Activated naive CD8-positive, alpha-beta T cell treated with anti-CD3 and anti-CD28 coated beads for 36 hours (primary cell): ENCODE measurements at places on chromosomes 1 and 21. TPM values are rescaled to one million over a fixed set of nuclear protein-coding genes. Genes with fewer than 3 reads are reported as not detected.

Gene CDC20
- 184 TPM for total RNA-seq

Gene IGSF3
- total RNA-seq, result 0.70 TPM

Gene BRINP3
- not detected for total RNA-seq

Gene FAM72B
- total RNA-seq, result 24.6 TPM

Gene GPR153
- total RNA-seq, result 0.54 TPM

DNA sequence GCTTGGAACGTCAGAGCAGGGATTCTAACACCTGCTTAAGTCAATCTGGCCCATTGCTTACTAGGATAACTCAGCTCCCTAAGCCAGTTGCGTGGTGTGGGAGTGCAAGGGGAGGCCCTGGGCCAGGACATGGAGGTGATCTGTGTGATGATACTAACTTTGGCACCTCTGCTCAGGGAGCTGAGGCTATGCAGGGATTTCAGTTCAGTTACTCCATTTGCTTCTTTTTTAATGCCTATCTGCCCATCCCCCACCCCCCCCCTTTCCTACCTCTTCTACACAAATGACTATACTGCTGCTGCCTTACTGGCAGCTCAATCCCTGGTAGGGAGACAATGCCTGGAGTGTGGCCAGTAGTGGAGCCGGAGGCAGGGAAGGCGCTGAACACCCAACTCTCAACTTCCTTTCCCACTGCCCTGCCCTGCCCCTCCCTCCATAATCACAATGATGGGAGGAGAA is 19.5 kb downstream of the INKA2 start:
- H3K27me3 ChIP-seq, result no peaks in the 10 kb centered on the region
- H3K4me3 ChIP-seq, result no peak overlapping the region
- no peak for DNase-seq
- H3K36me3 ChIP-seq, result peaks cover 10% of the 10 kb centered on the region
- H3K4me1 ChIP-seq, result peaks cover 14% of the 10 kb centered on the region

GRCh38 chr1:162561616-162562469 is at the start of gene UAP1:
Gene UAP1, plus strand, starts transcription at chr1:162561722. Its CDS starts 4,347 bp downstream, at chr1:162566069.
- H3K36me3 ChIP-seq, result peaks cover 20% of the 10 kb centered on the region
- DNase-seq, result no peak
- peaks cover 38% of the 10 kb centered on the region for H3K4me1 ChIP-seq
- peak within 1 kb of the TSS; percentile 94 for H3K27ac ChIP-seq
- peak within 1 kb of the TSS; percentile 88 for H3K4me3 ChIP-seq

DNA sequence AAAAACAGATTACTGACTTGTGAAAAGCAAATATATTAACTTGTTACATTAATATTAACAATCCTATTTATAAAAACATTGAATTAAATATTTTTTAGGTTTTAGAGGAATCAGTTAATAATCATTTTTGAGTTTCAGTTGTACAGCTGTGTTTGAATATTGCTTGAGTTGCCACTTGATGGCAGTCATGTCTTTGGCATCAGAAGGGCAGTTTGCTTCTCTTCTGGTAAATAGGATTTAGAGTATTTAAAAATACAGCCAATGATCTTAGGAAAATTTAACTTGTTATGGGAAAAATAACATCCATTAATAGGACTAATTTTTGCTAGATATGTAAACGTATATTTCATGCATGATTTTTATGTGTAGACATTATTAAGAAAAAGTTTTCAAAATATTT is 234.1 kb downstream of the NCAM2 start:
- H3K4me3 ChIP-seq, result no peak overlapping the region
- H3K36me3 ChIP-seq, result no peaks in the 10 kb centered on the region
- no peak for DNase-seq
- no peaks in the 10 kb centered on the region for H3K4me1 ChIP-seq
- H3K27ac ChIP-seq, result no peak overlapping the region

DNA sequence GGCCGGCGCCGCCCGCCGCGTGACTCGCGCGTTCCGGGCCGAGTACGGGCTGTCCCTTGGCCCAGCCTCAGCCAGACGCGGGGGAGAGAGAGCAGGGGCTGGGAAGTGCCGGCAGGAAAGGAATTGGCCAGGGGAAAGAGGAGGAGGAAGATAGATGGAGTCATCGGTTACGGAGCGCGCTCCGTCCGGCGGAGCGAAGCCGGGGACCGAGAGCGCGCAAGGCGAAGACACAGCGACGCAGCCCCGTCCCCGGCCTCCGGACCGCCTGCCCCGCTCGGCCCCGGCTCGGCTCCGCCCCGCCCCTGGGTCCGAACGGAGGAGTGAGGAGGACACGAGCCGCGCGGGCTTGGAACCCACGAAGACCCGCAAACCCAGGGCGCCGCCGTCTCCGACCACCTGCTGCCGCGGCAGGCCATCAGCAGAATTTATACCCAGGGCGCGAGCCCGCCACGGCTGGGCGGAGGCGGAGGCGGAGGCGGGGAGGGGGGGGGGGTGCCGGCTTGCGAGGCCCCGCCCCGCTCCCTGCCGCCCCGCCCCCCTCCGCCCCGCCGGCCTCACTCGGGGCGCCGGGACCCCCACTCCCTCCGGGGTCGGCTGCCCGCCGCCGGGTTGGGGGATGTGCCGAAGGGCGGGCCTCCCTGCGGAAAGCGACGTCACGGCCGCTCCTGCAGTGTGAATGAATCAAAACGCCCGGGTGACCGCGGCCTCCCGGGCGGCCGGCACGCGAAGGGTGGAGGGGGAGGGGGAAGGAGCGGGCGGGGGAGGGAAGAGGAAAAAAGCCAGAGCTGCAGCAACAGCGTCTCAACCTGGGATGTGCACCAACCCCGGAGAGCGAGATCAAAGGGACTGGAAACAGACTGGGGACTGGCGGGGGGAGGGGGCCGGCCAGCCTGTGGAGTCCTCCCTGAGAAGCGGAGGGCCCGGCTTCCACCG is at the start of gene LHX4:
TSS of gene LHX4 (plus strand) at position 782 of the 933 bp plus-strand sequence. CDS start 266 bp downstream, outside the sequence.
- peaks cover 89% of the 10 kb centered on the region for H3K27me3 ChIP-seq
- H3K4me3 ChIP-seq, result peak within 1 kb of the TSS; percentile 69
- peak; percentile 43 for DNase-seq
- H3K4me1 ChIP-seq, result peaks cover 22% of the 10 kb centered on the region

- no peaks in the 10 kb centered on the region for H3K27me3 ChIP-seq
- no peak overlapping the region for H3K4me3 ChIP-seq
- DNase-seq, result no peak
- H3K4me1 ChIP-seq, result peaks cover 15% of the 10 kb centered on the region
Measured at GRCh38 chr1:40808444-40808843, 24.9 kb downstream of the KCNQ4 start.

DNA sequence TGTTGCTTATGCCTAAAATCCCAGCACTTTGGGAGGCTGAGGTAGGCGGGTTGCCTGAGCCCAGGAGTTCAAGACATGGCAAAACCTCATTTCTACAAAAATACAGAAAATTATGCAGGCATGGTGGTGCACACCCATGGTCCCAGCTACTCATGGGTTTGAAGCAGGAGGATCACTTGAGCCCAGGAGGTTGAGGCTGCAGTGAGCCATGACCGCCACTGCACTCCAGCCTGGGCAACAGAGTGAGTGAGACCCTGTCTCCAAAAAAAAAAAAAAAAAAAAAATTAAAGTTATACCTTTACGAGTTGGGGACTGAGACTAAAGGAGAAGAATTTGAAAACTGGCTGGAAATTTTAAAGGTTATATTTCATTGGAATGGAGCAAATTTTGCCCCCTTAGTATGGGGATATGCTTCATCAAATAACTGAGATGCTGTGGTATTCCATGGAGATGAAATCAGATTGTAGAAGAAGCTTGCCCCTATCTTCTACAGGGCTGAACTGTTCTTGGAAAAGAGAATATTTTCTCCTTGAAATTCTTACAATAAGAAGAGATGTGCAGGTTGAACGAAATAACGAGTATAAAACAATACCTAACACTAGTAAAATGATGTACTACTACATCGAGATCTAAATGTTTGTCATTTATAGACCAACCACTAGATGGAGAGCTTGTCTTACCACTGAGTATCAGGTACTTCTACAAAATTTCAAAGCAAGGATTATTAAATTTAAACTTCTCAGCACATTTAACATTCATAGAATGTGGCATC is 34.9 kb upstream of the SCYL3 start:
- no peak for DNase-seq
- H3K27me3 ChIP-seq, result no peaks in the 10 kb centered on the region
- H3K4me1 ChIP-seq, result peaks cover 5% of the 10 kb centered on the region
- no peak overlapping the region for H3K4me3 ChIP-seq
- H3K36me3 ChIP-seq, result no peaks in the 10 kb centered on the region

GRCh38 chr1:223708651-223709268 is 3.6 kb upstream of the CAPN2 start:
- no peak overlapping the region for H3K27ac ChIP-seq
- H3K4me3 ChIP-seq, result no peak overlapping the region
- H3K4me1 ChIP-seq, result peaks cover 11% of the 10 kb centered on the region
- no peaks in the 10 kb centered on the region for H3K36me3 ChIP-seq
- H3K27me3 ChIP-seq, result peaks cover 5% of the 10 kb centered on the region
- DNase-seq, result no peak

- no peaks in the 10 kb centered on the region for H3K27me3 ChIP-seq
- H3K4me3 ChIP-seq, result no peak overlapping the region
- H3K27ac ChIP-seq, result no peak overlapping the region
Measured at GRCh38 chr1:245246433-245246832, 91.6 kb downstream of the KIF26B start.

GRCh38 chr1:111334169-111334568 is 43.5 kb downstream of the CHIA start:
- H3K27ac ChIP-seq, result no peak overlapping the region
- no peak overlapping the region for H3K4me3 ChIP-seq
- H3K27me3 ChIP-seq, result no peaks in the 10 kb centered on the region
- peaks cover 6% of the 10 kb centered on the region for H3K4me1 ChIP-seq

DNA sequence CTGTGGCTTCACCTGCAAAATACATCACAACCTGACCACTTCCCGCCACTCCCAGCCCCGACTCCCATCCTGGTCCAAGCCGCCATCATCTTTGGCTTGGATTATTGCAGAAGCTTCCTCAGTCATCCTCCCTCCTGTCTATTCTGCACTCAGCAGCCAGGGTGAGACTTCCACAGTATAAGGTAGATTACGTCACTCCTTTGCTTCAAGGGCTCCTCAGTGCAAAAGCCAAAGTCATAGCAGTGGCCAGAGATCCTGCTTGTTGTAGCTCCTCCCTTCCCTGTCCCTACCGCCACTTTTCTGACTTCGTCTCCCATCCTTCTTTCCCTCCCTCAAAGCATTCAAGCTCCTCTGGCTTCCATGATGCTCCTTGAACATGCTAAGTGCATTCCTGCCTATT is 152.8 kb downstream of the GRIK3 start:
- DNase-seq, result no peak
- no peaks in the 10 kb centered on the region for H3K4me1 ChIP-seq
- no peak overlapping the region for H3K27ac ChIP-seq
- H3K4me3 ChIP-seq, result no peak overlapping the region
- no peaks in the 10 kb centered on the region for H3K36me3 ChIP-seq
